Esophagus muscularis mucosa (tissue), 4 donors: ENCODE measurements at places on chromosomes 7 and 10. TPM values are rescaled to one million over a fixed set of nuclear protein-coding genes. Genes with fewer than 3 reads are reported as not detected.

Gene C10orf67
- total RNA-seq, result not detected

Gene AKR1B15
- total RNA-seq, result not detected

Gene ASZ1
- total RNA-seq, result not detected

Gene CACNA2D1
- 51.5 TPM for total RNA-seq

Gene NRG3
- 0.17 TPM for total RNA-seq

Gene TM9SF3
- 110 TPM for total RNA-seq

- DNase-seq, result no peak
These were observed 9.8 kb upstream of the GRID1 start for GRCh38 chr10:86376403-86376802.

- no peak for DNase-seq
These were observed 26.7 kb downstream of the CYCS start for GRCh38 chr7:25098096-25099046.

GRCh38 chr10:43415544-43415943, 6.6 kb upstream of the HNRNPF start:
- no peak for DNase-seq

- no peak for DNase-seq
These were observed 131.1 kb upstream of the CDK1 start for GRCh38 chr10:60646966-60647796.

DNA sequence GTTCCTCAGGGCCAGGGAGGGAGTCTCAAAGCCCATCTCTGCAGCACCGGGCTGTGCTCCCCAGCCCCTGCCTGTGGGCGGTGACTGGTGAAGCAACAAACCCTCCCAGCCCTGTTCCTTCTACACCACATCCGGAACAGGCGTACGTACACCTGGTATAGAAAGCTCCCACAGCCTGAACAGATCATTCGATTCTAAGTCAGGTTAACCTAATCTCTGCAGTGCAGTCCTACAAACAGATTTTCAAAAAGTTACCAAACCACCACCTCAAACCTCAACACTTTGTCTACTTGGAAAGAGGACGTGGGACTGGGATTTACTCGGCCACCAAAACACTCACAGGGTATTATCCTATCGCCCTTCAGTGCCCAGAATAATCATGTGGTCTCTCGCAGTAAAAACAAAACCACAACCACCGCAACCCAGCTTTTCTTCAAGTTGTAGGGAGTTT, 238.4 kb downstream of the DIP2C start:
- no peak for DNase-seq

GRCh38 chr10:31723106-31723750, 205.4 kb downstream of the ARHGAP12 start:
- DNase-seq, result no peak

DNA sequence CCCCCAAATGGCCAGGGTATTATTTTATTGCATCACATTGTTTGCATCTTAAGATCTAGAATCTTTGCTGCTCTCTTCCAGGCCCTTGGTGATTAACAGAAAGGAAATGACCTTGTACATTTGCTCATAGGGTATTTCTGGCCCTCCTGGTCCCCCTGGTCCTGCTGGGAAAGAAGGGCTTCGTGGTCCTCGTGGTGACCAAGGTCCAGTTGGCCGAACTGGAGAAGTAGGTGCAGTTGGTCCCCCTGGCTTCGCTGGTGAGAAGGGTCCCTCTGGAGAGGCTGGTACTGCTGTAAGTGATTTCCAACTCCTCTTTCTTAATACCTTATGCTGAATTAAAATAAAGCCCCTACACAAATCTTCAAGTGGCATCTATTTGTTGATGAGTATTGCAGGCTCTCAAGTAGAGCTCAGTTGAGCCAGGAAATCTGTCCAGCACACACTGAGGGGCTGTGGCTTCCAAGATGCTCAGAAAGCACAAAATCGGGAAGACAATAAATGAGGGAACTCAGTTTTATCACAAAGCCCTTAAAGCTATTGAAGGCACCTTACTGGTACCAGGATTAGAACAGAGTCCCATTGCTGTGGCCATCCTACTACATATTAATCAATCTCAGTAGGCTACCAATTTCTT, 28.2 kb downstream of the COL1A2 start:
- no peak for DNase-seq

DNA sequence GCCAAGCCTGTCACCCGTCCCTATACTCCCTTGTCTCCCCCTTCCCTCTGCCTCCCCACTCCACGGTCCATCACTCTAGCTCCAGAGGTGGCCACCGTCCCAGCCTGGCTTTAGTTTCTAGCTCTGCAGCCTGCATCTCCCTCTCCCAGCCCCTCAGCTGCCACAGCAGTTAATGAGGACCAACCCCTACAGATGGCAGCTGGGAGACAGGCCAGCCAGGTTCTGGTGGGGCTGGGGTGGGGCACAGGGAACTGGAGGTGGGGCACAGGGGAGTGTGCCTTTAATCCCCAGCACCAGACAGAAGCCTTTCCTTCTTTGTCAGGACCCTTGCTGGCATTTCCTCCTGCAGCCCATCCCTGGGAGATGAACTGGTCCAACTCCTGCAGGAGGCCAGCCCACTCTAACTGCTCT, 21.1 kb downstream of the UNC5B start:
- DNase-seq, result no peak

DNA sequence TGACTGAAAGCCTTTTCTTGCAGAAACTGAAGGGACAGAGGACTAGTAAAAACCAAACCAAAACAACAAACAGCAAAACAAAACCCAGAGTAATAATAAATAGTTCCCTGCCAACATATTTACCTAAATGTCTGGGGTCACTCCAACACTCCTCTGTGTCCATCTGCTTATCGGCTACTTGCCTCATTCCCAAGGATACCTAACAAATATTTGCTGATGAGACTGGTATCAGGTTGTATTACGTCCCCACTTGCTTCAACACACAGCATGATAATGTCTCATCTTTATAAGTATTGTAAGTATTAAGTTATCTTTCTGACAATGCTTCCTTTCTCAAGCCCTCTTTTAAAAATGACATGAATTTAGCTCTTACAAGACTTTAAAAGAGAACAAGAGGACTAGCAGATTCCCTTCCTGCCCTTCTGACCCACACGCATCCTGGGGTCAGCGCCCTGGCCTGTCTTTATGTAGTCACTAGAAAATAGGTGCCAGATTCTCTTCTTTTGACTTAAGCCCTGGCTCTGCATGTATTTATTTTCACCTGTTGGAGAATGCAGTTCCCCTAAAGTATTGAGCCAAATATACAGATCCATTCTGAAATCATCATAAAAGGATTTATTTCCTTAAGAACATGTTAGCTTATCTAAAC, 110.2 kb downstream of the SEM1 start:
- DNase-seq, result no peak

- no peak for DNase-seq
These were observed 10.5 kb upstream of the ZNF212 start for GRCh38 chr7:149228831-149229471.

- DNase-seq, result no peak
These were observed 153.4 kb upstream of the KLF14 start for GRCh38 chr7:130887182-130887956.

GRCh38 chr7:85449478-85449877, 262.6 kb upstream of the SEMA3D start:
- DNase-seq, result no peak

GRCh38 chr7:80760292-80760691, 121.8 kb downstream of the CD36 start:
- DNase-seq, result no peak

GRCh38 chr7:152860310-152860709, 100.8 kb downstream of the ACTR3B start:
- DNase-seq, result no peak

- no peak for DNase-seq
These were observed 141.4 kb upstream of the TMEM196 start for GRCh38 chr7:19914866-19915265.

DNA sequence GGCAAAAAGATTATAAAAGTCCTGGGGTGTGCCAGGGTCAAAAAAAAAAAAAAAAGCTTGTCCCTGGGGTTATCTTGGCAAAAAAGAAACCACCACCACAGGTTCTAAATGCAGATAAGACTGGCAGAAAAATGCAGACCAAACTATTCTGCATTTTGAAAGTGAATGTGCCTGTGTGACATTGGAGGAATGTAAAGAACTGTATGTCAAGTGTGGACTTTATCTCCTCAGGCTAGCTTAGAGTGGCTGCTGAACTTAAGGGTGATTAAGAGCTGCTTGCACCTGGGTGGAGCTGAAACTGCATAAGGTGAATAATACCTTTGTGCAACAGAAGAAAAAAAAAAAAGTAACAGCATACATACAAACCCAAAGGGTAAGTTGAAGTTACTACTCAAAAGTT, 1.3 kb upstream of the NAPEPLD start:
- DNase-seq, result no peak

DNA sequence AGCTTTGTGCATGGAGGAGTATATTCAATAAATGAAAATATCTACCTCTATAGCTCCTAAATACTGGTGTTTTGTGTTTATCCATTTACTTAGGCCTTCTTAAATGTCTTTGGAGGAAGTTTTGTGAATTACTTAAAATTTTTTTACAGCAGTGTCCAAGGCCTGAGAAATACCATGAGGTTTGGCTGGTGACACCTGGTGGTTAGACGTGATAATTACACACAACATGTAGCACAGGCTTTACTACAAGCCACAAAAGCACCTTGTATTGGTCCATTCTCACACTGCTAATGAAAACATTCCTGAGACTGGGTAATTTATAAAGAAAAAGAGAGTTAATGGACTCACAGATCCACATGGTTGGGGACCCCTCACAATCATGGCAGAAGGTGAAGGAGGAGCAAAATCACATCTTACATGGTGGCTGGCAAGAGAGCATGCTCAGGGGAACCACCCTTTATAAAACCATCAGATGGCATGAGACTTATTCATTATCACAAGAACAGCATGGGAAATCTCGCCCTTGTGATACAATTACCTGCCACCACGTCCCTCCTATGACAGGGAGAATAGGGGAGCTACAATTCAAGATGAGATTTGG, 20.6 kb downstream of the HYAL4 start:
- no peak for DNase-seq

DNA sequence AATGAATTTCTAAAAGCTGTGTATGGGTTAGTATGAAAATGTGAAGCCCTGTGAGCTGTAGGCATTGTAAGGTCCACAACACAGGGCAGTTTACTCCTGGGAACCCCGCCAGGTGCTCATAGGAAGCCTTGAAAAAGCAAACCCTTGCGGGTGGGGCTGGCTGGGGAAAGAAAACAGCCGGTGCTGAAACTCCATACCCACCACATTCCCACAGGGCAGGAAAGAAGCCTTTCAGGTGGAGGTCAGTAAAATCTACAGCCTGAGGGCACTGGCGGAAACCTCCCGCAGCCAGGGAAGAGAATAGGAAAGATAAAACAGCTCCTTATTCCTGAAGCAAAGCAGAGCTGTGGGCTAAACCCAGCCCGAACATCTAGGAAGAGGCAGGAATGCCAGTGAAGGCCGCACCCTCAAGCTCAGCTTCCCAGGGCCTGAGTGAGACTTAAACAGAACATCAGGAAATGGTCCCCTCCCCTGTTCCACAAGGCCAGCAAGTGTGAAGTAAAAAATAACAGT, 34.7 kb downstream of the PODXL start:
- DNase-seq, result no peak

DNA sequence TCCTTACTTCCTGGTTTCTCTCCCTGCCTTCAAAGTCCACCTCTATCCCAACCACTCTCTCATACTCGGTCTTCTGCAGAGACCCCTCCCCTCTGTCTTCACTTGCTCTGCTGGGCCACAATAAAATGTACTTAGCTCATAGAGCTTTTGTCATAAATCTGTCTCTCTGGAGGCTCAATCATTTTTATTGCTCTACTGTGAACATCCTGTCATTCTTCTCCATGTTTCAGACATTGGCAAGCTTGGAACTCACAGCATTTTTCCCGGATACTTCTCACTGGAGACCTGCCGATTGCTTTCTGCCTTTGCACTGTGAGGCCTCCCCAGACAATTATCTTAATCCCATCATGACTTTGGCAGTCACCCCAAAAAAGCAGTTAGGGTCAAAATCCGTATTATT, 192.3 kb upstream of the ZMIZ1 start:
- DNase-seq, result no peak

- no peak for DNase-seq
These were observed 809 bp upstream of the OGA start for GRCh38 chr10:101818872-101819633.

DNA sequence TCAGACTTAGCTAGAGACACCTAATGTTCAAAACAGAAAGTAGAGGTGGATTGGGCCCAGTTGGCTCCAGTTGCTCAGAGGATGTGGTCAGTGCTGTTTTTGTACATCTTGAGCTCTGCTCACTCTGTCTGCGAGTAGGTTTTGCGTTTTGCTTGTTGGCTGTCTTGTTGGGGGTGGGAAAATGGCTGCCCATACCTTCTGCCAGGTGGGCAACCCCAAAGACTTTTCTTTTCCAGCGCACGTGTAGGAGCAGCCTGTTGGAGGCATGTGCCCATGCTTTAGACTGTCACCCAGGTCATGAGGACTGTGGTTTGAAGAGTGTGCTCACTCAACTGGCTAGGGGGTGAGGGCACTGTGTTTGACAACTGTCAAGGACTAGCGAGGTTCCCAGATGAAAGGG, 73.9 kb downstream of the KAT6B start:
- no peak for DNase-seq

DNA sequence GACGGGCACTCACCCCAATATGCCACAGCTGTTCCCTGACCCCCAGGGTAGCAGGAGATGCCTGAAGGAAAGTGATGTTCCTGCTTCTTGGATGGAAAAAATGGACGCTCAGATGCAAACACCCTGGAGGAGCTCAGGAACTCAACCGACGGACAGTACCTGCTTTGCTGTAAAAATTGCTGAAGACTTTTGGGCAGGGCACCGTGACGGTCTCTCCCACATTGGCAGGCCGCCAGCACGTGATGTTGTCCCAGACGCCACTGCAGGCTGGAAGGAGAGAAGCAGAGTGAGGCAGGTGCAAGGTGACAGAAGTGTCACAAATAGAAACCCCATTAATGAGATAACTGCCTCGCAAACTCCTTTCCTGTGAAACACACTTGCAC, 35.0 kb downstream of the VIPR2 start:
- DNase-seq, result no peak

- no peak for DNase-seq
These were observed 10.9 kb upstream of the PLAU start for GRCh38 chr10:73900064-73900463.

GRCh38 chr10:91349381-91349780, 60.8 kb upstream of the HECTD2 start:
- DNase-seq, result no peak

- DNase-seq, result no peak
These were observed 51.2 kb downstream of the ANKIB1 start for GRCh38 chr7:92296880-92297445.

DNA sequence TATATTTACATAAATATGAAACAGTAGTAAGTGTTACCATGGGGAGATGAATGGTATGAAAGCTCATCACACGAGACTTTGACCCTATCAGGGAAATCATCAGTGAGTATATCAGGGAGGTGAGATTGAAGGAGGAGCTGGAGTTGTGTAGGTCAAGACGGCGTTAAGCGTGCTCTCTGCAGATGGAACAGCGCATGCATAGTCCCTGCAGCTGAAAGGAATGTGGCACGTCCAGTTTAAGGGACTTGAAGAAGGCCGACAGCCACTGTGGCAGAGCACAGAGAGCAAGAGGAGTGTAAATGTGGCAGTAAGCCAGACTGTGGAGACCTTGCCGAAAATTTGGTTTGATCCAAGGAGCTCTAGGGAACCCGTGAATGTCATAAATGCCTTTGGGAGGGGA, 38.9 kb downstream of the POU6F2 start:
- no peak for DNase-seq
